ENCODE measurements at places on chromosomes 6 and 20.

GRCh38 chr6:85580878-85581267, 12.8 kb downstream of the SNX14 start:
- DNase-seq, result no peak

DNA sequence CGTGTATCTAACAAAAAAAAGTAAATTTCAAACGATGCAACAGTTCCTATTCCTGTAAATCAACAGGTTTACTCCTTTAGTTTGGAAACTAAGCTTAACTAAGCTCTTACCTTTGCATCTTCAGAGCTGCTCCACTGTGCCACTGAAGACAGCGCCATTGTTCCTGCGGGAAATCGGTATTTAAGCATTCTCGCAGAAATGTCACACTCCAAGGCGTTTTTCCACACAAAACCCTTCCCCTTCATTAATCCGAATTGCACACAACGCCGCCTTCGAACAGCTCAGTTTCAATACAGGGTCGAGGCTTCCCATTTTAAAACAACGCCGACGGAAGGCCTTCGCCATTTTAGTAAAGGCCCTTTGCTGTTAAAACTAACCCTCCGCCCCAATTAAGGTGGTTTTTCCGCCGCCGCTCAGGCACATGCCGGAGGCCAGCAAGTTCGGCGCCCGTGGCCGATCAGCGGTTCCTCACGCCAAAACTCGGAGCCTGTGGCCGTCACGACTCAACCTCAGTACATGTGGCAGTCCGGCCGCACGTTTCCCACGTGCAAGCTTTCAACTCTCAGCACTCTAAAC, 35.4 kb upstream of the SYNCRIP start:
- DNase-seq, result no peak

DNA sequence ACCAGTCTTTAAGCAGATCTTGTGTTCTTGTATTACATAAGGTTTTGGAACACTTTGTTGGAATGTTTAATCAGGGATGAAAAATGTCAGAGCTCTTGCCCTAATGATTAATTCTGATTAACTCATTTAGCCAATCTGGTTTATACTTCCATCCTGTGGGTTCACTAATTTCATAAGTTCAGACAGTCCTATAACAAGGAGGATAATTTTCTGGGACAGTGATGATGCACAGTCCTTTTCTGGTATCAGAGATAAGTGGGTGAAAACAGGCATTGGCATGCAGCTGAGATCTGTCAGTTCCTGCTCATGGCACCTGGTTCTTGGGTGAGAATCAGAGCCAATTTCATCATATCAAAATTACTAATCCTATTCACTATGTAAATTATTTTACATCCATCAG, 125.0 kb upstream of the LAMA2 start:
- no peak for DNase-seq

- DNase-seq, result no peak
Measured at GRCh38 chr6:132893772-132894490, 79.6 kb downstream of the RPS12 start.

DNA sequence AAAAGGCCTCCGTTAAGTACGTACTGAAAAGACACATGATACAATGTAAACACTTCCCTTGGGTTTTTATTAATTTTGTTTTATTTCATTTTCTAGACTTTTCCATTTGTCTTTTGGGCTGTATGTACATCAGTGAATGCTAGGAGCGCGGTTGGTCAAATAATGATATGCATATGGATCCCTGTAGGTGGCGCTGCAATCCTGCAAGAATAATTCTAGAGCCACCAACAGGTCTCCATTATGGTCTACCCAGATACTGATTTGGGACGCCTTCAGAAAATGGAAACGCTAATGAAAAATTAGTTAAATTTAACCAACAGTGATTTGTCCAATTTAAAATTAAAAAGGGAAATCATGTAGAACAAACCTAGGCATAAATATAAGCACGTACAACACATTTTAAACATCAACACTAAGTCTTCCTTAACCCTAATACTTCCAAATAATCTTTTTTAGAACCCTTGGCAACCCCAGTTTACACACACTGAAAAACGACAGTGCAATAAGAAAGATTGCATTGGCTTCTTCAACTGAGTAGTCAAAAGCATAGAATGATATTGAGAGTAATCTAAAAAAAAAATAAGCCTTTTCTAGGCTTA, 433.5 kb downstream of the RFPL4B start:
- peak; percentile 7 for DNase-seq

- no peak for DNase-seq
Measured at GRCh38 chr6:163459536-163459935, 45.0 kb downstream of the QKI start.
